ENCODE measurements at places on chromosomes 6 and 20.
A peak's percentile ranks its signal among the peaks of the same experiment; 100 is the strongest.

DNA sequence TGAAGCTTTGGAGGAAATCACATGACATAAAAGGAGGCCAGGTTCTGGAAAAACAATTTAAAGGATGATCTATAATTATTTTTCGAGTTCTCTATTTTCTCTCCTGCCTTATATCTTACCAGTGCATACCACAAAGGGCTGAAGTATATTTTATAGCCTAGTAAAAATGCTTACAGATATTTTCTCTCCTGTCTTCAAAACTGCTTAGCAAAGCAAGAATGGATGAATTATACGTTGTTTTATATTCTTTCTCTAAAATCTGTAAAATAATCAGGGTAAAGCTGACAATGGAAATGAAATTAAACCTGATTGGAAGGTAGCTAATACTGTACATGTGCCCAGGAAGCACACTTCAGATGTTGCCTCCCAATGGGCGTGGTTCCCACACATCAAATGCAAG is 123.7 kb downstream of the F13A1 start:
- DNase-seq = no peak

- no peak for DNase-seq
Observed at GRCh38 chr6:87341899-87342298, 2.7 kb upstream of the C6orf163 start.

DNA sequence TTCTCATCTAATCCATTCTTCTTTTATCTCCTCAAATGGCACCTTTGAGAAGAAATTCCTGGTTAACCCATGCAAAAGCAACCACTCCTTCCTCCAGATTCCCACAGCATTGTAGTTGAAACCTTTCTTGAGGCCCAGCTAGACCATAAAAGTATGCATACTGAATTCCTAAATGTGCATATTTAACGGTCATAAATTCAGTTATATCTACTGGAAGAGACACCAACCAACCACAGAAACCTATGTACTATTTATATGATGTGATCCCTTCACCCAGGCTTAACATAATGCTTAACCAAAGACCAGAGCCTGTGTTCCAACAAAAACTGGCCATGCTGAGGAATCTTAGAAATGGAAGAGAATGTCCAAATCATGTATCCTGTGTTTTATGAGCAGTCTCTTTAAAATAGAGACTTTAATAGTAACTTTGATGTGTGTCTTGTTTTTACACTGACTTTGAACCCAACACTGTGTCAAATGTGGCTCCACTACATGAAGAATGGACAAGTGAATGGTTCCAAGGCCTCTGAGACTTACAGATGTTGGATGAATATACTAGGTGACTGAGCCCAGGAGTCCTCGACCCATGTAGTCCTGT is 11.4 kb upstream of the TAF8 start:
- DNase-seq = no peak

DNA sequence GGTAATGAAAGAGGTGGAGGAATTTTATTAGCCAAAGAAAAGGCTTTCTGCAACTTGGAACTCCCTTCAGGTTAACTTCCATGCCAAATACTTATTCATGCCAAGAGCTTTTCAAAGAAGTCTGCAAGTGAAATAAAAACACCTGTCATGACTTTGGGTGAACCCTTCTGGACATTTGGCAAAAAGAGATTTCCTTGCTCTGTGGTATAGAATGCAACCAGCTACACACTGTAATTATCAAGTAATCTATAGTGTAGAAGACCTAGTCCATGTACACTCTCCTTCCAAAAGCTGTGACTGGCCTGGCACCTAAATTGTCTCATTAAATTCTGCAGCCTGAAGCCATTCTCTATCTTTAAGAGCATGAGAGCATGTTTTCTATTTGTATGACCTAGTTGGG is 232.3 kb downstream of the COL12A1 start:
- no peak for DNase-seq

GRCh38 chr6:149453597-149454345 is 31.0 kb downstream of the ZC3H12D start:
- no peak for DNase-seq

- no peak for DNase-seq
Observed at GRCh38 chr20:46355778-46356177, 47.5 kb upstream of the CDH22 start.

DNA sequence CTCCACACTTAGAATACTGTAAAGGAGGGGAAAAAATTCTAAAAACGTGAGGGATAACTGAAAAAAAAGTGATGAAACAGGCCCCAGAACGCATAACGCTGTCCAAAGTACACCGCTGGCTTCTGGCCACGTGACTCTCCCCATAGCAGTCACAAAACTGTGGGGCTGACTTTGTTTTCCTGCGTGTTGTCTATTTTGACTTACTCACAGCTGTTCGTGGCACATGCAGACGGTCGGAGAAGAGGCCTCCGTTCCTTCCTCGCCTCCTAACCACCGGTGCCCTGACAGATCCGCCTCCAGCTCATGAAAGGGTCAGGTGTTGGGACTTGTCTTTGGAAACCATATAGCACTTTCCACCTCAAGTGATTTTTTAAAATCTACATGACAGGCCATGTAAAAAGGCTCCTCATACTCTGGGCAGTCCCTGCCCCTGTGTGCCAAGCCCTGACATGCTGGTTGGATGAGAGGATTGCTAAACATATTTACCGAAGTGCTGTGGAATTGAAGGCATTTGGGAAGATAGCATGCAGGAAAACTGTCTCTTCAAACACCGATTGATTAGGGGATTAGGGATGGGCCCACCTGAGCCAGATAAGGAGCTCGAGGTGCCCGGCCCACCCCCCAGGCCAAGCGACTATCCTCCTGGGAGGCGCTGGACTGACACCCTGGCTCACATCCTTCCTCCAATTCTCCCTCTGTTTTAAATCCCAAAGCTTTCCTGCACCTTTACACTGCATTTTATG is 54.8 kb downstream of the DACT2 start:
- DNase-seq = no peak

DNA sequence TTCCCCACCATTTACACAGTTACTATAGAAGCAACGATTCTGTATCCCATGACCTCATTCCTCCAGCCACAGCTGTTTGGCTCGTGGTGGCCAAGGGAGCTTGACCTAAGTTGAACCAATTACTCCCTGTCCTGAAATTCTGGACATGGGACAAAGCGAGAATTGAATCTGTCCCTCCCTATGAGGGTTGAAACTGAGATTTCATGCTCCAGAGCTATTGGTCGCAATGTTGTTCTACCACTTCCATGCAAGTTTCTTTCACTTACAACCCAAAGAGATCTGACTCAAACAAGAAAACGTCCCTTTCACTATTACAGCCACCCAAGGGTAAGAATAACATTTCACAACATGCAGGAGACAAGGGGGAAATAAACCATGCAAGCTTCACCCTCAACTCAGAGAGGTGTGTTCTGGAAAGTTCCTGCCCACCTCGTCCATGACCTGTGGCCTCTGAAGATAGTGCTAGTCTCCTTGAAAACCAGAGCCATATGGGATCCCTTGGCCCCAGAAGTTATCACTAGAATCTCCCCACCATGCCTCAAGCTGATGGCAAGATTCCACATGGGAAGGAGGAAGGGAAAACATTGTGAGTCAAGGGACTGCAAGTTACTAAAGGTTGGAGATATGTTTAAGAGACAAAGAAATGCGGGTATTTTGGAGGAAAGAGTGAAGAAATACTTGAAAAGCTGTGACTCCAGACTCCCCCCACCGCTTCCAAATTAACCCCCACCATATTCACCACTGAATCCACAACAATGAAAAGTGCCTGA is 74.5 kb upstream of the SRSF6 start:
- no peak for DNase-seq

- DNase-seq = peak; percentile 66
Observed at GRCh38 chr20:19937651-19938420, 79.3 kb upstream of the NAA20 start.

DNA sequence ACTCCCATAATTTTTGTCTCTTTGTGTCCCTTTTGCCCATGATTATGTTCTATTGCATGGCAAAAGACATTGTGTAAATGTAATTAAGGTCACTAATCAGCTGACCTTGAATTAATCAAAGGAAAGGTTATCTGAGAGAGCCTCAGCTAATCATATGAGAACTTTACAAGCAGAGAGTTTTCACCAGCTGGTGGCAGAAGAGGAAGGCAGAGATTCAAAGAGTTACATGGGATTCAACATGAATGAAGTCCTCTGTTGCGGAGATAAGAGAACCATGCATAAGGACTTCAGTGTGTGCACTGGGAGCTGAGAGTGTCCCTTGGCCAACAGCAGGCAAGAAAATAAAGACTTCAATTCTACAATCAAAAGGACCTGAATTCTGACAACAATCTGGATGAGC is 494.1 kb upstream of the ARID1B start:
- DNase-seq = no peak

DNA sequence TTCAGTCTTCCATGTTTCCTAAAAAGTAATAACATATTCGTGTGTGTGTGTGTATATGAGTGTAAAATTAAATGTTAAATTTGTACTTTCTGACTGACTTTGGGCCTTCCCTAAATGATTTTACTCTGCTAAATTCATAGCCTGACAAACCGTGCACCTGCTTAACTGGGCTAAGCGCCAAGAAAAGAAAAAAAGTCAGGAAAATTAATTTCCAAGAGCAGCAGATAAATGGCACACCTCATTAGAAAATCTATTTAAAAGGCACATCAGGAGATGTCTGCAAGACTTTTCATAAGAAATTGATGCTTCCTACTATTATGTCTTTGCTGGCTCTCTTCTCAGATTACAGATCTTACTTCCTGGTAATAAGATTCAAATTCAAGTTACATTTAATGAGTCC is 72.4 kb downstream of the TRDN start:
- DNase-seq = no peak

DNA sequence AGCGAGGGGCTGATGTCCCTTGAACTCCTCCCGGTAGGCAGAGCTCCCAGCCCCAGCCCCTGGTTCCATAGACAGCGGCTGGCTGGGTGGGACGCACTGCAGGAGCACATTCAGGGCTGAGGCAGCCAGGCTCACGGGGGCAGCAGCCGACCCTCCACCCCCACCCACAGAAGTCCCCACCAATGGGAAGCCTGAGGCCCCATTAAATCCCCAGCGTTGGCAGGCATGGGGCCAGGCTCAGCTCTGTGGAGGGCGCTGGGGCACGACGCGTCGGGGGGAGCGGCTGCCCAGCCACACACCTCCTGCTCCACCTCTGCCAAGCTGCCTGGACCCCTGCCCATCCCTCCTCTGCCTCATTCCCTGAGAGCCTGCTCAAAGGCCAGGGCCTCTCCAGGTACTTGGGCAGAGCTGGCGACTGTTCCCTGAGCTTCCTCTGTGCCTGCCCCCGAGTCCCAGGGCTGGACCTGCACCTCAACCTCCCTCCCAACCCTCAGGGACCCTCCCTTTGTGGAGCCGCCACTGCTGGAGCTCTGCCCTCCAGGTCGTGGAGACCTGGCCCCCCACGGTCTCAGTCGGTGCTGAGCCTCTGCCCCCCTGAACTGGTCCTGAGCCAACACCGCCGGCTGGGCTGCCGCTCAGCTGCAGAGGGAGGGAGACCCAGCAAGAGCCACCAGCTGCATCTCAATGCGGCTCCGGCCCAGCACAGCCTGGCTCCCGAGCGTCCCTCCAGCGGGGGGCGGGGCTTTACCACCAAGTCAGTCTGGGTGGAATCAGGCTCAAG is 9.1 kb downstream of the CHRNA4 start:
- DNase-seq = no peak

DNA sequence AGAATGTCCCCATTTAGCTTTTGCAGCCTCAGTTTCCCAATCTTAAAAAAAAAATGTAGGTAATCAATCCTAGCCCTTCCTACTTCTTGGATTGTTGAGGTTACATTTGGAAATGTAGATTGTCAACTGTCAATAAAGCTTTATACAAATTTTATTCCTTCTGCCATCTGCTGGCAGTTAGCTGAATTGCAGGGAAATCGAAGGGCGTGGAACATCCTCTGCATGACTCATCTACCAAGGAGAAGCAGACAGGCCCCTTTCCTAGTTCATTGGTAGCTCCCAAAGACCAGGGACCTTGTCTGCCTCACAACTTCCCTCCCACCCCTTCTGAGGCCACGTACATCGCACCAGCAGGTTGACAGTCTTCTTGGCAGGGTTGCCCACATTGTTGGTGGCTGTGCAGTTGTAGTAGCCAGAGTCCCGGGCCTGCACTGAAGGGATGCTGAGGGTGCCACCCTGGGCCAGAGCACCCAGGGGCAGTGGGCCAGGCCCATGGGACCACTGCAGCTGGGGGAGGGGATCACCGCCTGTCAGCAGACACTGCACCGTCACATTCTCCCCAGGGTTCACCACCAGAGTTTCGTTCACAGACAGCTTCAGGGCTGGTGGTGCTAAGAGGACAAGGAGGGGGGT is 43.6 kb downstream of the MDGA1 start:
- peak; percentile 77 for DNase-seq

- no peak for DNase-seq
Observed at GRCh38 chr6:143726015-143726647, 48.4 kb downstream of the PHACTR2 start.

- DNase-seq = no peak
Observed at GRCh38 chr6:25943887-25944286, 13.4 kb upstream of the SLC17A2 start.

GRCh38 chr6:69719602-69720193 is 77.1 kb downstream of the LMBRD1 start:
- DNase-seq = no peak

- peak; percentile 40 for DNase-seq
Observed at GRCh38 chr20:42483730-42484303, 705.9 kb downstream of the PTPRT start.

GRCh38 chr6:68730291-68731054 is 95.4 kb downstream of the ADGRB3 start:
- no peak for DNase-seq

GRCh38 chr6:139027620-139028182 is 844 bp upstream of the ABRACL start:
- peak; percentile 75 for DNase-seq

GRCh38 chr6:109477725-109478124 is 5.3 kb downstream of the ZBTB24 start:
- DNase-seq = peak; percentile 24

- no peak for DNase-seq
Observed at GRCh38 chr6:130923350-130923749, 96.1 kb downstream of the SMLR1 start.
